Activated gamma-delta T cell (primary cell): ENCODE measurements at places on chromosomes 1 and 21.

- DNase-seq: no peak
These were observed 28.4 kb upstream of the C1orf159 start for GRCh38 chr1:1144122-1144842.

DNA sequence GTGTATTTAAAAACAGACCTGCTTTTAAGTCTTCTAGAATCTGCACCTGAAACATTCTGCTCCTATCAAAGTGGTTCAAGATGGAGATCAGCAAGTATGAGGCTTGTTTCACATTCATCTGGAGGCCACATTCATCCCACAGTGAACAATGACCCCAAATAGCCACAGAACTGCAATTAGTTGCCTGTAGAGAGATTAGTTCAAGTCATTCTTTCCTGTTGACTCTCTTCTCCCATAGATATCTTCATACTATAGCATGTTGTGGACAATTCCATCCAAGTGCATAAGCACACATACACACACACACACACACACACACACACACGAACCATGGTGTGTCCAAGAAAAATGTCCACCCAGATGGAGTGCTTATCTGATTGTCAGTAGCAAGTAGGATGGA lies 101.7 kb upstream of the FGGY start:
- no peak for DNase-seq

DNA sequence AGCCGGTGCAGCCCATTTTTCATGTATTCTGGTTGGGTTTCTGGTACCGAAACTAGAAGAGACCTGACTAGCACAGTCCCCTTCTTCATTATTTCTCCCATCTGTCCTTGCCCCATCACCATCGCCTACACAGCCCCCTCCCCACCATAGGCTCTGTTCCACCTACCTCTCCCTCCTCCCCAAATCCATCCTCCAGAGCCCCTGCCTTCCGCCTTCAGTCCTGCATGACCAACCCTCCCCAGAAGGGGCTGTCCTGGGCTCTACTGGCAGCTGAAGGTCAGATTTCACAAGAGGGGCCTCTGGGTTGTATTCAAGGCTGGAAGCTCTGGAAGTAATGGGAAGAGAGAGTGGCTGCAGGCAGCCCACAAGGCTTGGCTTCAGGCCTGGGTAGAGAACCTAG lies 55.2 kb downstream of the SDC3 start:
- no peak for DNase-seq

DNA sequence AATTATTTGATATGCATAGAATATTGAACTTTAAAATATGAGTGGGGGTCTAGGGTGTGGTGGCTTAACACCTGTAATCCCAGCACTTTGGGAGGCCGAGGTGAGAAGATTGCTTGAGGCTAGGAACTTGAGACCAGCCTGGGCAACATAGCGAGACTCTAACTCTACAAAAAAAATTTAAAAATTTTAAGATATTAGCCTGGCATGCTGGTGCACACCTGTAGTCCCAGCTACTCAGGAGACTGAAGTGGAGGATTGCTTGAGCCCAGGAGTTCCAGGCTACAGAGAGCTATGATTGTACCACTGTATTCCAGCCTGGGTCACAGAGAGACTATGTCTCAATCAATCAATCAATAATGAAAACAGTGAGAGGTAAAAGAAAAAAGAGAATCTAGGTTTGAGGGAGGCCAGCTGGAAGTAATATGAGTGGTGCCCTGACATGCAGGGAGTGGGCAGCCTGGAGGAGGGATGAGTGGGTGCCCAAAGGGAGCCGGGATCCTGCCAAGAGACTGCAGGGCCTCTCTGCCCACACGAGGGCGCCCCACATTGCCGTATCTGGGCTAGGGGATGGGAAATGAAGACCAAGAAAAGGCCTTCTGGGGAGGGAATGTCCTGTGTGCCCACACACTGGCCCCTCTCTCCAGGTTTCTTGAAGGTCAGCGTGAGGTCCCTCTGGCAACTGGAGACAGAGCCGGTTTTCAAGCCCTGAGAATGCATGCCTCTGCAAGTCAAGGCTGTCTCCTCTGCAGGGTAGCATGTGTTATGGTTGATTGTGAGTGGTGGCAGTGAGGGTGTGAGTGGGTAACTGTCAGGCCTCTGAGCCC lies 93.9 kb upstream of the PPM1J start:
- DNase-seq: no peak

DNA sequence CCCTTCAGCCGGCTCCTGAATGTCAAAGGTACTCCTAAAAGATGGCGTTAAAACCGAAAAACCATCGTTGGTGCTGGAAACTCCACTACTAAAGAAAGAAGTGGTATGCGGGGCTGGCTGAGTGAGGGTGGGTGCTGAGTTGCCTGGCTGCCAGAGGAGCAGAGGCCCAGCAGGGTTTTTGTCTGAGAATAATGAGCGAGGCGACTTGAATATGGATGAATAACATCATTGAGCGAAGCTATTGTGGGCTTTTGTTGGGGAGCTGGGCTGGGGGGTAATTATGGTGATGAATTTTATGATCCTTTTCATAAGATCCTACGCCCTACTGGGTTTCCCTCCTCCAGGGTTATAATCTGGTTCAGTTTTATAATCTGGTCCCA lies 2.0 kb downstream of the PDPN start:
- DNase-seq: no peak

GRCh38 chr1:217018648-217019047 lies 295.4 kb upstream of the ESRRG start:
- DNase-seq: no peak

GRCh38 chr1:111738133-111738435 lies 1.1 kb downstream of the INKA2 start:
- DNase-seq: no peak

DNA sequence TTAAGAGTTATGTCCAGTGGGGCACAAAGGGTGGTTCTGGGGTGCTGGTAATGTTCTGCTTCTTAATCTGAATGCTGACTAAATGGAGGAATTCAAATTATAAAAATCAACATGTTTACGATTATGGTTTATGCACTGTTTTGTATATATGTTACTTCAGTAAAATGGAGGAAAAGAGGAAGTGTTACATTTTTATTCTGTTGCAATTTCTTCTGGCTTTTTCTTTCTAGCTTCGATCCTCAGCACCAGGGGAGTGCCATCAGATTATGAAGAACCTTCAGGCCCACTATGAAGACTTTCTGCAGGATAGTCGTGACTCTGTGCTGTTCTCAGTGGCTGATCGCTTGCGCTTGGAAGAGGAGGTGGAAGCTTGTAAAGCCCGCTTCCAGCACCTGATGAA lies 105.5 kb downstream of the MACF1 start:
- DNase-seq: no peak

DNA sequence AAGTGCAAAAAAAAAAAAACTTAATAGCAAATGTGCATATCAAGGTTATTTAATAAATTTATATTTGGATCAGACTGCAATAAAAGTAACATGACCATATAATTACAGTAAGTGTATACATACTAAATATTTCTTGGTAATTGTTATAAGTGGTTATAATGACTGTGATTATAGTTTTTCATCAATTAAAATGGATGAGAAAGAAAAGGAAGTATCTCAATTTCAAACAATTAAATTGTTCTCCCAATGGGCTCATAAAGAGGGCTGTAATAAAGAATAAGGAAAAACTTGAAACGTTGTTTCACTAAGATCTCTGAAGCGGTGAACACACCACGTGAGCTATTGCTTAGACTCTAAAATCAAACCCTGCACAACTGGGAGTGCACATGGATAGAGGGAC lies 104.1 kb downstream of the CDC42BPA start:
- no peak for DNase-seq

DNA sequence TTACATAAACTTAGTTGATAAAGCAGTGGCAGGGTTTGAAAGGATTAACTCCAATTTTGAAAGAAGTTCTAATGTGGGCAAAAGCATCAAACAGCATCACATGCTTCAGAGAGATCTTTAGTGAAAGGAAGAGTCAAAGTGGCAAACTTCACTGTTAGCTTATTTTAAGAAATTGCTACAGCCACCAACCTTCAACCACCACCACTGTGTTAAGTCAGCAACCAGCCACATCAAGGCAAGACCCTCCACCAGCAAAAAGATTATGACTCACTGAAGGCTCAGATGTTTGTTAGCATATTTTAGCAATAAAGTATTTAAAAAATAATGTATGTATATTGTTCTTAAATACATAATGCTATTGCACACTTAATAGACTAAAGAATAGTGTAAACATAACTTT lies 21.3 kb upstream of the MAGI3 start:
- DNase-seq: no peak

DNA sequence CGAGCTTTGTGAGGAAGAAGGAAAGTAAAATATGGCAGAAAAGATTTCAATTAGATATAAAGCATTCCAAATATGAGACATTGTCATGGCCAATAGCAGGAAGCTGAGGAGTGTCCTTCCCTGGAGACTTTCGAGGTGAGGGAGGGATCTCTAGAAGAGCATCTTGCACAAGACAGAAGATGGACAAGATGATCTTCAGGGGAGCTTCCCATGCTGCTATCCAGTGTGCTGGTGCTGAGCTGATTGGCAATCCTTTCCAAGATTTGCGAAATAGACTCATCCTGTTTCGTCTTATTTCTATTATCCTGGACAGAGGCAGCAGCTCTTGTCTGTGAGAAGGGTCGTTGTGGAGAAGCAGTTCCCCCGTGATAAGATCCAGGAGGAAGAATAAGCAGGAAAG lies 342.0 kb upstream of the CAMK1G start:
- no peak for DNase-seq

- no peak for DNase-seq
These were observed 21.0 kb downstream of the XPR1 start for GRCh38 chr1:180652792-180653191.

DNA sequence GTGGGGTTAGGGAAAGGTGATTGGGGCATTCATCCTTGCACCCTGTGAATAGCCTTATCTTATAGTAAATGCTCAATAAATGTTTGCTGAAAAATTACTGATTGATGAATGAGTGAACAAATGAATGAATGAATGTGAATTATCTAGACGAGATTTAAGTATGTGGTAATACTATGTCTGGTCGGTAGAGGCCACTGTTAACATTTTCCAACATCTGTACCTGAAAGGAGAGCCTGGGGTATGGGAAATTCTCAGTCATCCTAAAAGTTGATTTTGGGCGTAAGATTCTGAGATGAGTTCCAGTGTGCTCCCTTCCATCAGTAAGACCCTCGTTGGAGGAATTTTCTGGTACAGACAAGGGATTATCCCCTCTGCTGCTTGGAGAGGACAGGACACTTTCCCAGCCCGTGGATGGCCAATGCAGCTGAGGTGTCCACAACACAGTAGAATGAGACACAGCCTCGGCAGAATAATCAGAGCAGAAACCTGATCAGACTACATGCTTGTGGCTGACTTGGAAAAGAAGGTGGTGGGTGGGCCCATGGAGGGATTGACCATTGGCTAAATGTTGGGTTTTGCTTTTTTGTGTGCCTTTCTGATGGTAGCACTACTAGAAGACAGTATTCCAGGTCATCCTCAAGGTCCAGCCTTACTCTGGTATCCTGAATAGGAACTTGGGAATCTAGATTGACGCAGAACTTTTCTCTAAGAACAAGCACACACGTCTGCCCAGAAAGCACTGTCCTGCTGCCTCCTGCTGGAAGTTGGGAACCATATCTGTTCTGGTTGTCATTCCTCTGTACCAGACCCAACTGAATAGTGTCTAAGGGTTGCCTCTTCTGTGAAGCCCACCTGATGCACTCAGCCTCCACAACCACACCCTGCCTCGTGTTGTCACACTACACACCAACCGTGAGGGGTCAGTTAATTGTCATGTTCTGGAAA lies 262.0 kb downstream of the TNR start:
- no peak for DNase-seq

DNA sequence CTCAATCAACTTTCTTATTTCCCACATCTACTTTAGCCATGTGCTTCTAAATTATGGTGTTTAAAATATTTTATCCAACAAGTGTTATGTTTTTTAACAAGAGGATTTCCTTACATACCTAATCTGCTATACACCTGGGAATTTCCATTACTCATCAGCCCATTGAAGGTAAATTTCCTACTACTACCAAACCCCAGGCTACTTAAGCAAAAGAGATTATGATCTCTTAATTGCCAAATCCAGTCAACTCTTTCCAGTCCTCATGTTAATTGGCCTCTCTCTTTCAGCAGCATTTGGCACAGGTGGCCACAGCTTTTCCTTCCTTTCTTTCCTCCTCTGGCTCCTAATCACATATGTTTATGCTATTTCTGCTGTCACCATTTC lies 5.1 kb upstream of the C1orf162 start:
- no peak for DNase-seq

DNA sequence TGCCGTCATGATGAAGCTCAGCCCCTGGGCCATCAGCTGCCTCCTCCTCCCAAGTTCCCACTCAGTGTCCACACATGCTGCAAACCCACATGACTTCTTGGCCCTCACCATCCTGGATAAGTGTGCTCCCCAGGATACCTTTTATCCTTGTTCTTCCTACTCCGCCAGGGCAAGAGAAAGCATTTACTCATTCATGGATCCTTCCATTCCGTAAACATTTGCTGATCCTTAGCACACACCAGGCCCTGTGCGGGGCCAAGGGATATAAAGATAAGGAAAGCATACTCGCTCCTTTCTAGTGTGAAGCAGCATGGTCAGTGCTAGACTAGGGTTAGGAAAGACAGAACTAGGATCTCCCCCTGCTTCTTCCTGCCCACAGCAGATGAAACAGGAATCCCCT lies 122.1 kb upstream of the HMGB4 start:
- no peak for DNase-seq

GRCh38 chr1:61436016-61436415 lies 288.9 kb downstream of the TM2D1 start:
- DNase-seq: no peak

DNA sequence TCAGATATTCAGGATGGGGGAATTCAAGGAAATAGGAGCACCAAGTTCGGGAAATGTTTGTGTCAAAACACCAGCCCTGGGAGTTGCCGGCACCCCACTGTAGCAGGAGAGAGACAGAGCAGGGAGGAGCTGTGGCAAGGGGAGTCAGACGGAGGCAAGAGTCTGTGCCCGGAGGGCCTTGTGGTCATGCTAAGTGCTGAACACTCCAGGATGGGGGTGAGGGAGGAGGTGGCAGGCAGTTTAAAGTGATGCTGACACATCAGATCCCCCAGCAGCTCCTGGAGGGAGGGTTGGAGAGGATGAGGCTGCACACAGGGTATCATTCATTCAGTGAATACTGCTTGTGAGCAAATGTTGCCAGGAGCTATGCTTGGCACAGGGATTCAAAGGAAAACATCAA lies 150.3 kb upstream of the ETV3 start:
- DNase-seq: no peak

- no peak for DNase-seq
These were observed 7.5 kb downstream of the HTR1D start for GRCh38 chr1:23209770-23210169.

GRCh38 chr21:24436236-24436635 lies 1171.0 kb downstream of the MRPL39 start:
- no peak for DNase-seq

DNA sequence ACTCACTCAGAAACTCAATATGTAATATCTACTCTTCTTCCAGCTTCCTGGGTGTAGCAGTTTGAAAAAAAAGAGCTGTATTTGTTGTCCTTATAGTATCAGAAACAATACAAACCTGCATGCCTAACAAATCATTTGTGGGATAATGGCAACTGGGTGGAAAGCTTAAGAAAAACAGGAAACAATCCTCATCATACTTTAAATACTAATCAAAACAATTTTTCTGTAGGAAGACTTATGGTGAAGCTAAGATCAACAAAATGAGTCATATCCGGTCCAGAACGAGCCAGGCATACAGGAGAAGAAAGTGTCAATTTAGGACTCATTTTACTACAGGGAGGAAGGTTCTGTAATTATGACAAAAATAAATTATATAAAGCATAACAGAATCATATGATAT lies 181.8 kb upstream of the ADGRL4 start:
- no peak for DNase-seq
